ELF-1 (cell line): ENCODE measurements at places on chromosomes 6 and 20.

DNA sequence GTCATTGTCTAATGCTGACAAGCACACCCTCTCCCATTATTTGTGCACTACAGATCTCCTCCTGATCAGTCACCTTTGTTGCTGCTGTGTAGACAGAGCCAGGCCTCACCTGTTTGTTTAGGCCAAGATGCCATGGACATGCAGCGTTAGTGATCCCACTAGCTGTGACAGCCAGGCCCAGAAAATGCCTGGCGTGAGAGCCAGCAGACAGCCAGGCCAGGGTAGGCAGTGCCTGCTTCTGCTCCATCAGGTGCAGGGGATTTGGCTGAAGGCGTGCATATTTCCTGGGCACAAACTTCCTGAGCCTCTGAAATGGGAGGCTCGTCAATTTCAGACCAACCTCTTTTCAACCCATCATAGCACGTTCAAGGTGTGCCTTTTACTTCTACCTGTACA, 27.3 kb downstream of the MANBAL start:
- DNase-seq = no peak

DNA sequence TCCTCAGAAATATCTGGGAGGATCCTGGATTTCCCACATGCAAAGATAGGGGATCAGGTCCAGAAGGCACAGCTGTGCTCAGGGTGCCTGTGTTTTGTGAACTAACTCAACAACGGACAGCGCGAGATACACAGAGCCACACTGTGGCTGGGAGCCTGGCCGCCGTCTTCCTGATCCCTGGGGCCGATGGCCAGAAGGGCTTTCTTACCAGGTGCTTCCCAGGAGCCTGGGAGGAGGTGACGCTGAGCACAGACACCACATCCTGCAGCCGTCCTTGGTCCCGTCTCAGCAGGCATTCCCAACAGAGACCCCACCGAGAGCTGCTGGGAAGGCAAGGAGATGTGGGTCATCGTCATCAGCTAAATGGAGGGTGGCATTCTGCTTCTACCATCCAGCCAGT, 144.6 kb upstream of the AFDN start:
- no peak for DNase-seq

DNA sequence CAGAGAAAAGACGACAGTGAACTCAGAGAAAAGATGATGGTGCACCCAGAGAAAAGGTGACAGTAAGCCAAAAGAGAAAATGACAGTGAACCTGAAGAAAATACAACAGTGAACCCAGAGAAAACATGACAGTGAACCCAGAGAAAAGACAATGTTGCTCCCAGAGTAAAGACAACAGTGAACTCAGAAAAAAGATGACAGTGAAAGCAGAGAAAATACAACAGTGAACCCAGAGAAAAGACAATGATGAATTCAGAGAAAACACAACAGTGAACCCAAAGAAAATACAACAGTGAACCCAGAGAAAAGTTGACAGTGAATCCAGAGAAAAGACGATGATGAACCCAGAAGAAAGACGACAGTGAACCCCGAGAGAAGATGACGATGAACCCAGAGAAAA, 140.5 kb upstream of the MAP3K4 start:
- no peak for DNase-seq

GRCh38 chr6:52840763-52841585, at the start of gene GSTA5:
TSS of gene GSTA5 (minus strand) at chr6:52840813.
- no peak for DNase-seq

DNA sequence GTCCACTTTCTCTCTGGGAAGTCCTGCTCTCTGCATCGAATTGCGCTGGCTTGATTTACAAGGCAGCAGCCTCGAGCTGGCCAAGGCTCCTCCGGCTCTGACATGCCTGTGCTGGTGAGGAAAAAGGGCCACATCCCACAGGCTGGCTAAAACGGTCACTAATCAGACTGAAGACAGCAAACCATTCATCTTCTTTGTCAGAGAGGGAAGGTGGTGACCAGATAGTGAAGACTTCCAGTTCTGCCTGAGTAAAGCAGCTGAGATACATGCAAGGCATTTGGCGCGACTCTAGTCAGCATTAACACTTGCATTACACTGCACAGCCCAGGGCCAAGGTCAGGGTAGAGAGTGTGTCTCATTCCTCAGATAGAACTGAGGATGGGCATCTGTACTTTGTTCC, 203.2 kb upstream of the MAP3K7 start:
- peak; percentile 39 for DNase-seq

- DNase-seq = no peak
Observed at GRCh38 chr20:12928358-12928754, 80.4 kb upstream of the SPTLC3 start.

GRCh38 chr6:166586424-166587156, at the start of gene RAMACL:
TSS of gene RAMACL (minus strand) at chr6:166586678. CDS start at chr6:166586477, 201 bp downstream.
- no peak for DNase-seq

DNA sequence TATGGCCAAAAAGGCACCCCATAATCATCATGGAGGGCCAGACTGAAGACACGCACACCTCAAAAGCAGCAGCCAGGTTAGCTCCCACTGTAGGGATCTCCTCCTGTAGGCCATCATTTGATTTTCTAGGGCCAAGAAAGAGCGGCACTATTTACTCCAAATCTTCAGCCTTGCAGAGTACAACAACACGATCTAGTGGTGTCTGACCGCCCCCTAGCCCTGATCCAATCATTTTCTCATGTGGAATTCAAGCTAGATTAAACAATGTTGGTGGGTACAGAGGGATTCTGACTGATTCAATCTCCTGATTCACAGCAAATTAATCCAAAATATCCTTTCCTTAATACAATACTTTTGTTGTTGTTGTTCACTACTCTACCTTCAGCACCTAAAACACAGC, 12.5 kb downstream of the GNAS-AS1 start:
- DNase-seq = no peak

GRCh38 chr6:85810558-85810957, 167.9 kb upstream of the SYNCRIP start:
- no peak for DNase-seq

- no peak for DNase-seq
Observed at GRCh38 chr20:46984405-46984804, 89.8 kb downstream of the EYA2 start.

DNA sequence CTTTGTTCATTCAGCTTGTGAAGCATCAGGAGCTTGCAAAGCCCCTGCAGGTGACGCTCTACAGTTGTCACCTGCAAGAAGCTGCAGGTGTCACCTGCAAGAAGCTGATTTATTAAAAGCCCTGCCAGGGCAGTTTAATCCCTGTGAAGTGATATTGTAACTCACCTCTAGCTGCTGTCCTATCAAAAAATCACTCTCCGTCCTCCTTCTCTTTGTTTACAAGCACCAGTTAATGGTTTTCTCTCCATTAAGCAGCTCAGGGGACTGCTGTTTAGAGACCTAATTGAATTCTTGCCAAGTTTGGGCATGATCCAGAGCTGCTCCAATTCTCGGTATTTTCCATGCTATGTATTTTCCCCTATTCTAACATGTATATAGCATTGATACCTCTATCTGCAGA, 345.9 kb downstream of the ARHGAP18 start:
- no peak for DNase-seq

GRCh38 chr6:77366798-77367197, 96.5 kb downstream of the HTR1B start:
- DNase-seq = no peak

DNA sequence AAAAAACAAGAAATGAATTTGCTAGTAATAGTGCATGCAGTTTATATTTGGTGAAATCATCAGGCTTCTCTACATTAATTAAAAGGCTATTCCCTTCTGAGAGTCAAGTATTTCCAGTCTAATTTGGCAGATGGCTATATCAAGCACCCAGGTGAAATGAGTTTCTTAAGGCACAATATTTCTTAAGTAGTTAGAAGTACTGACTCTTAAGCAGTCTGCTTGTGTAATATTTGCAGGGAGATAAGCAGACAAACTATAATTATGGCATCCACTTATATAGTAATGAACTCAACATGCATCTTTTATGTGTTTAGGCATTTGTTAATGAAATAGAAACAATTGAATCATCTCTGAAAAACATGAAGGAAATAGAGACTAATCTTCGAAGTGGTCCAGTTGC, 189.2 kb downstream of the UTRN start:
- no peak for DNase-seq

- no peak for DNase-seq
Observed at GRCh38 chr20:50298554-50299324, 108.1 kb downstream of the CEBPB start.

DNA sequence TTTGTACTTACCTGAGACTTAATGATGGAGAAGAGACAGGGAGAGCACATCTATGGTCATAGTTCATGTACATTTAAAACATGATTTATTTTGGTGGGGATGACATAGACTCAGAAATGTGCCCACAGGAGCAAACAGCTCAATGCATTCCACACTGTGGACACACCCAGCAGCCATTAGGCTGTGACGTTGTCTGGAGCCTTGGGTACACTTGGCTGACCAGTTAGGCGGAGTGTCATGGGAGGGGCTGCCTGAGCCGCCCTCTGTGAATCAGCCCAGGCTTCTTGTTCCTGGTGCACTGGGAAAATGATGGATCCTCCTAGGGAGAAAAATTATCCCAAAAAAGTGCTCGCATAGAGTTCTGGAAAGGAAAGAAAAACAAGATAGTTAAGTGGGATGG, 231.0 kb upstream of the GMDS start:
- DNase-seq = no peak

- DNase-seq = no peak
Observed at GRCh38 chr20:47757145-47758035, 27.9 kb downstream of the SULF2 start.

DNA sequence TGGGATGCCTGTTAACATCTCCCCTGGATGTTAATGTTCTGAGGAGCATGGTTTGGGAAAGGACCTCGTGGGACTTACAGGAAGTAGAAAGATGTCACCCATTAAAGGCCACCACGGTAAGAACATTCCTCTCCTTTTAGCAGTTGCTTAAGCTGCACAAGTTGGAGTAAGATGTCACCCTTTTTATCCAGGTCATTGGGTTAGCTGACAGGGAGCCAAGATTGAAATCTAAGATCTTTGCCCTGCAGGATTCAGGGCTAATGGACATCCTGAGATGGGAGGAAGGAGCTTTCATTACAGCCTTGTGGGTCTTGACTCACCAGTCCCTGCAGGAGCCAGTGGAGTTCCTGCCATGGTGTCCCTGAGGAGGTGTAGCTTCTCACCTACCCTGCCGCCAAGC, 22.1 kb downstream of the PABPC1L start:
- no peak for DNase-seq

DNA sequence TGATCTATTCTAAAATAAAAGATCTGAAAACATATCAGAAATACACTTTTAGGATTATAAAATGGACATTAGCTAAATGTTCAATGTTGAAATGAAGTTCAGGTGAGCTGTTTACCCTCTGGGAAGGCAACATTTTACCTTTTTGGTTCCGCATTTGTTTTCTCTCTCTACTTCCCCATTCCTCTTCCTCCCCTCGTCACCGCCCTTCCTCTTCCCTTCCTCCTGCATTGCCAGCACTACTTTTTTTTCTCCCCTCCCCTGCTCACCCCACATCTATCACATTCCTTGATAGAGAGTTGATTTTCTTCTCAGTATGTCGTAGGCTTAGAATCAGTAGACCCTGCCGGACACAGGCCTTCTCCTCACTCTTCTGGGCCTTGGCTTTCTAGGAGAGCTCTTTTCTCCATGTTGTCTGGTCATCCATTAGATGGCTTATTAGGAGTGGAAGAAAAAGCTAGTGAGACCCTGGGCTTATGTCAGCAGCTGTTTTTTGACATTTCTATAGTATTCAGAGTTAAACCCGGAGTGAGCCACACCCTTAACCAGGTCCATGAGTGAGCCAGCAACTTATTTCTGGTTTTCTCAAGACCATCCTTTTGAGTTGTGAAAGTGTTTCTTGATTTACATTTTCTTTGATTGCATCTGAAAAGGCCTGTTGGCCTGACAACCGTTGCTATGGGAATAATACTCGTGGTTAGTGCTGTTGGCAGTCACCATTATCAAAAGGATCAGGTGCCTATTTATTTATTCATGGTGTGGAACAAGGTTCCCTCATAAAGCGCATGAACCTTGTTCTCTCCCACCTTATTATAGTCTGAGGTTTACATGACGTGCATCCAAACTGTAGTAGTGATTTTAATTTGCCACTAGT, 90.9 kb downstream of the DTD1 start:
- no peak for DNase-seq

- no peak for DNase-seq
Observed at GRCh38 chr6:166285233-166285632, 23.0 kb downstream of the PRR18 start.

GRCh38 chr6:5028921-5029320, 25.1 kb upstream of the RPP40 start:
- DNase-seq = no peak

GRCh38 chr6:44542401-44543116, 155.1 kb downstream of the CDC5L start:
- peak; percentile 73 for DNase-seq

GRCh38 chr20:20027284-20027683, 10.1 kb downstream of the NAA20 start:
- DNase-seq = no peak

DNA sequence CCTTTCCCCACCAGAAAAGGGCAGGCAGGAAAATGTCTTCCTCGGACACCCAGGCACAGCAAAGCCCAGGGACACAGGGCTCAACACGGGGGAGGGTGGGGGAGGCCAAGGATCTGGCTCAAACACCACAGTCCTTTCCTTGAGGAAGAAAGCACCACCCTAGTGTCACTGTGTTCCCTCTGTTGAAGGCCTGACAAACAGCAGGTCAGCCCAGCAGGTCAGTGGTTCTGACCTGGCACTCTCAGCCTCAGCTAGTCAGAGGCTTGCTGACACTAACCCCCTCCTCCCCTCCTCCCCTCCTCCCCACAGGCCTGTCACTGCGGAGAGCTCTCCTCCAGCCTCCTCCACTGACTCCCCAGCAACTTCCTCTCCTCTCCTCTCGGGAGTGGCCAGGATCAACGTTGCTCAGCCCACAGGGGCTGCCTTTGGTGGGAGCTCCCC, 239.6 kb downstream of the LRFN2 start:
- no peak for DNase-seq

- DNase-seq = no peak
Observed at GRCh38 chr6:3045369-3045768, 22.9 kb upstream of the RIPK1 start.

- no peak for DNase-seq
Observed at GRCh38 chr6:52541135-52541534, 35.7 kb downstream of the TRAM2 start.

DNA sequence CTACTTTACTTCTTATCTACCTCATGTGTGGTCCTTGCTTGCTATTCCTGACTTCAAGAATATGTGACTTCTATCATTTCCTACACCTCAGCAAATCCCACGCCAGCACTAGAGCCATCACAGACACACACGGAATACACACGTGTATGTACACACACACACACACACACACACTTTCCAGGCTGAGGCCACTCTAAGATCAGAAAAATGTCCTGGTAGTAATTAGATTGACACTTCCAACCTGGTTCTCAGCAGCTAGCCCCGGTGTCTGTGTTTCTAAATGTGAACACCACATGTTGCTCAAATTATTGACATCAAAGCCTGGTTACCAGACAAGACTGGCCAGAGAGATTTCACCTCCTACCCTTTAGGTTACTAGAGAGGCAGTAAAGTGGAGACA, 54.1 kb upstream of the SASH1 start:
- no peak for DNase-seq
